ENCODE measurements at places on chromosomes 2 and 18.

GRCh38 chr2:27920148-27920885, 29.8 kb downstream of the BABAM2 start:
- no peak for DNase-seq

GRCh38 chr2:210795506-210795905, 239.1 kb downstream of the CPS1 start:
- no peak for DNase-seq

DNA sequence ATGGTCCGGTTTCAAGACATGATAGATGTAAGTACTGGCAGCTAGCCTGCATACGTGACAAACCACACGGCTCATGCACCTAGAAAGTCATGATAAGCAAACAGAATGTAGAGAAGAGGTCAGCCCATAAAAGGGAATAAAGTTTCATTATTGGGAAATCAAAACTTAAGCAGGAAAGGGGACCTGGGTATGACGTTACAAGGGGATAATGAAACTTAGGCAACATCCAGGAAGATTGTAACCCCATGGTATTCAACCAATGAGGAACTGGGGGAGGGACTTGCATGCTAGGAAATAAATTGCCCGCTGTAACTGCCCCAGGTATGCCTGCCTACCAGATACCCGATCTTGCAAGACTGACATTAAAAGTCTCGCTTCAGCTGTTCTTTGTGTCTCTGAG, 1679.0 kb downstream of the SUCLG1 start:
- no peak for DNase-seq

GRCh38 chr18:49648326-49648725, 86.5 kb downstream of the LIPG start:
- no peak for DNase-seq

- no peak for DNase-seq
Measured at GRCh38 chr2:8061219-8061618, 620.6 kb upstream of the ID2 start.

- DNase-seq = no peak
Measured at GRCh38 chr2:17441790-17442189, 76.5 kb downstream of the RAD51AP2 start.

DNA sequence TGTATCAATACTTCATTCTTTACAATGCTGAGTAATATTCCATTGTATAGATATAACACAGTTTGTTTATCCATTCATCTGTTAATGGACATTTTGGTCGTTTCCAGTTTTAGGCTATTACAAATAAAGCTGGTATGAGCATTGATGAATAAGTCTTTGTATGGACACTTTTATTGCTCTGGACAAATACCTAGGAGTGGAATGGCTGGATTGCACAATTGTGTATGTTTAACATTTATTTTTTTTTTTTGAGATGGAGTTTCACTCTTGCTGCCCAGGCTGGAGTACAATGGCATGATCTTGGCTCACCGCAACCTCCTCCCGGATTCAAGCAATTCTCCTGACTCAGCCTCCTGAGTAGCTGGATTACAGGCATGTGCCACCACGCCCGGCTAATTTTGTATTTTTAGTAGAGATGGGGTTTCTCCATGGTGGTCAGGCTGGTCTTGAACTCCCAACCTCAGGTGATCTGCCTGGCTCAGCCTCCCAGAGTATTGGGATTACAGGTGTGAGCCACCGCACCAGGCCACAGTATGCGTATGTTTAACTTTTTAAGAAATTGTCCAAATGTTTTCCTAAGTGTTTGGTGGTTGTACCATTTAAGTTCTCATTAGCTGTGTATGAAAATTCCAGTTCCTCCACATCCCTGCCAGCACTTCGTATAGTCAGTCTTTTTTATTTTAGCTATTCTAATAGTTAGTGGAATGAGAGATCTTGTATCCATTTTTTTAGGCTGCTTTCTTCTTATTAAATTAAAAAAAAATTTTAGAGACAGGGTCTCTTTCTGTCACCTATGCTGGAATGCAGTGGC, 194.9 kb upstream of the HAAO start:
- no peak for DNase-seq

DNA sequence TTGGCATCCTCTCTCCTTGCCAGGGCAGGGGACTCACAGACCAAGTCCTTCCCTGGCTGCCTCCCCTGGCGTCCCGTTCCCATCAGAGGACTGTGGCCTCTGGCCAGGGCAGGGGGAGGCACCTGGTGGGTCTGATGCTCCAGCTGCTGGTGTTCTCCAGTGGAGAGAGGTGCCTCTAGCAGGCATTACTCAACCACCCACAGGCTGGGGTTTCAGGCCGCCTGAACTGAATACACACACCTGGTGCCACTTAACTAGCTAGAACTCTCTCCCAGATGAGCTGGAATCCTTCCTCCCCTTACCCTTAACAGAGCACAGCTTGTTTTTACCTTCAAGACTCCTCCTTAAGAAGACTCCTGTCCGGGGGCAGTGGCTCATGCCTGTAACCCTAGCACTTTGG, 37.7 kb upstream of the CNGA3 start:
- no peak for DNase-seq

DNA sequence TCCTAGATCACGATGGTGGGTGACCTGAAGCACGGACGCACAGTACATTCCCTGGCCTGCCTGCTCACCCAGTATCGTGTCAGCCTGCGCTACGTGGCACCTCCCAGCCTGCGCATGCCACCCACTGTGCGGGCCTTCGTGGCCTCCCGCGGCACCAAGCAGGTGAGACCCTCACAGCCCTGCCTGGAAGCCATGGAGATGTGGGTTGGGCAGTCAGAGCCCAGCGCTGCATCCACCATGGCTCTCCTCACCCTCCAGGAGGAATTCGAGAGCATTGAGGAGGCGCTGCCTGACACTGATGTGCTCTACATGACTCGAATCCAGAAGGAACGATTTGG, 20.3 kb downstream of the SLC30A3 start:
- DNase-seq = no peak

DNA sequence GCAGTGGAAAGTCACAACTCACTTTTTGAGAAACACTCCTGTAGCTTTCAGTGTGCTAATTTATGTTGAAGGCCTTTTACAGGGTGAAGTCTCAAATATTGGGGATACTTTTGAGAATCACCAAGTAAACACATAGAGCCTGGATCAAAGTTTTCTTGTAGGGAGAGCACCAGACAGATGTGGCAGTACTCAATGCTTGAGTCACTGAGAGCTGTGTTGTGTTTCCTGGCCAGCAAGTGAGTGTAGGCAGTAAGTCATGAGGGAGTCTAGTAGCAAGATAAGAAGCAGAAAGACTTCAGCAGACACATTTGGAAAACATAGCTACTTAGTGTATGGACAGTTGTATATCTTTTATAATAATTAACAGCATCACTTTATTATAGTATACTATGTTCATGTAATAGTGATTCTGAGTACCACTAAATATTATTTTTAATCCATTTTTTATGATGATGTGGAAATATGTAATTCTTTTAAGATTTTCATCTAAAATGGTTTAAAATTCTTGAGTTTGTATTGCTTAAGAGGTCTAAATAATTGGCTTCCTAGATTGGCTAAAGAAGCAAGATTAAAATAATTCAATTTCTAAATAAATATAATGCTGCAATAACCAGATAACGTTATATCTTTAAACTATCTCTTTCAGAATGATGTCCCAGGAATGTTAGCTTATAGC, 12.8 kb downstream of the PSMD1 start:
- DNase-seq = no peak

GRCh38 chr2:174248998-174249592, 763 bp upstream of the OLA1 start:
- no peak for DNase-seq

- peak; percentile 29 for DNase-seq
Measured at GRCh38 chr2:8575038-8575833, 106.6 kb upstream of the ID2 start.
